Stimulated activated CD4-positive, alpha-beta T cell treated with anti-CD3 and anti-CD28 coated beads, Interleukin-12 subunit alpha, Interleukin-12 subunit beta, amount 100 ng/mL, for 48 hours (primary cell): ENCODE measurements at places on chromosomes 4 and X.

DNA sequence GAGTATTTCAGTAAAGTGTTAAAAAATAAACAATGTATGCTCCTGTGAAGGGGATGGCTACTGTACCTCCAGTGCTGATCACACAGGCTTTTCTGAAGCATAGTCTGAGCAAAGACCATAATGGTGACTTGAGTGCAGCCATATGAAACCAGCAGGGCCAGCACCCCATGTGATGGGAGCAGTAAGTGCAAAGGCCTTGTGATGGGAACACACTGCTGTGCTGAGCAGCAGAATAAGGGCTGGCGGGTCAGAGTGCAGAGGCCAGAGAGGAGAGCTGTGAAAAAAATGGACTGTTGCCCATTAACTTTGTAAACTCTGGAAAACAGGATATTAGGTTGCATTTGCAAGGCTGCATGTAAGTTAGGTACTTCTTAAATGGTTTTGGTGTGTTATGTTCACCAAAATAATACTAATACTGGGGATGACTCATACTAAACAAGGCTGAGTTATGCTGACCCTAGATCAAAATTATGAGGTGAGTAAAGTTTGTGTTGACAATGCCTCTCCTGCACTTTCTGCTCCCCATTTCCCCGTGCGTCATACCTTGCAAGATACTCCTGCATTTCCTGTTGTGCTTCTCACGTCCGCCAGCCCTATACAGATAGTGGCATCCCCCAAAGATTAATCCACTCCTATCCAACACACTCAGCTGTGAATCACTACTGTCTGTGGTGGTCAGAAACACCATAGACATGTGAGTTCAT is 67.0 kb upstream of the FAM9A start:
- no peak for DNase-seq

GRCh38 chr4:62881210-62881609 is 1528.0 kb downstream of the TECRL start:
- no peak for DNase-seq

DNA sequence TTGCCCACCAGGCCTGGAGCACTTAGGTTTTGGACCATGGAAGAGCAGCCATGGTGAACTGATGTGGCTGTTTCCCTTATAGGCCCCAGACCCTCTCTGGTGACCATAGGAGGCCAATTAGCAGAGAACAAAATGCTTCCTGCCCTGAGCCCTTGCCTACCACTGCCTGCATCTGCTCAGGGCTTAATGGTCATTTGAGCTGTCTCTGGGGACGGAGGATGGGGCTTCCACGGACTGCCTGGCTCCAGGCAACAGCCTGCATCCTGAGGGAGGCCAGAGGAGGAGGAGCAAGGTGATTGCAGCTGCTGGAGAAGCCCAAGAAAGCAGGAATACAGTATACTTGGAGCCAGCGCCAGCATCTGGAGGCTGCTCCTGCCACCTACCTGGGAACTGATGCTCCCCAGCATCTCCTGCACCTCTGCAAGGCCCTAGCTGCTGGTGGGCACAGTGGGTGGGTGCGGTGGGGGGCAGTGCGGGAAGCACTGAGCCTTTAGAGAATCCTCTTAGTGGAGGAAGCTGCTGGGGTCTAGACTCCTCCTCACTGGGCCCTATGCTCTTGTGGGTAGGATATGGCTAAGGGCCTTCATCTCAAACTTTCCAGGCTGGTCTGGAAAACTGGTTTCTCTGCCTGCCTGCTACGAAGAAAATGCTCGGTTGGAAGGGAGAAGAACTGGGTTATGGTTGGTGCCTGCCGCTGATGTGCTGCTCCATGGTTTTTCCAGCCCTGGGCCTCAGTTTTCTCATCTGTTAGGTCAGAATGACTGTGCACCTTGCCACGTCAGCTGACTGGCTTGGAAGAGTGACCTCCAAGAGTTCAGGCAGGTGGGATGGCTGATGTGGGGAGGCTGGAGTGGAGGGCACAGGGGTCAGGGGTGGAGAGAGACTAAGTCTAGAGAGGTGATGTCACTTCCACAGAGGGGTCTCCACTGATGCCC is 158.8 kb upstream of the PJA1 start:
- DNase-seq = no peak

DNA sequence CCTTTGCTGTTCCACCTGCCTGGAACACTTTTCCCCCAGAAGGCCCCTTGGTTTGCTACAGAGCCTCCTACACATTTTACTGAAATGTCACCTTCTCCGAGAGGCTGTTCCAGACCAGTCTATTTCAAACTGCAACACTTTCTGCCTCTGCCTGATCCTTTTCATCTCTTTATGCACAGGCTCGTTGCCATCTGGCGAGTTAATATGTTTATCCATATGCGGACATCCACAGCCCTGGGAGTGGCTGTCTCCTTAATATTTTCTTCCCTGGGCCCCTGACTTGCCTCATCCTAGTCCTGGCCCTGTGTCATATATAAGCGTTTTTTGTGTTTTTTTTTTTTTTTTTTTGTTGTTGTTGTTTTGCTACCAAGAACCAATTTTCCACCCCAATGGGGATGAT is 65.2 kb upstream of the PHKA2 start:
- DNase-seq = no peak

- no peak for DNase-seq
Measured at GRCh38 chr4:173214231-173214630, 45.6 kb downstream of the GALNT7 start.

DNA sequence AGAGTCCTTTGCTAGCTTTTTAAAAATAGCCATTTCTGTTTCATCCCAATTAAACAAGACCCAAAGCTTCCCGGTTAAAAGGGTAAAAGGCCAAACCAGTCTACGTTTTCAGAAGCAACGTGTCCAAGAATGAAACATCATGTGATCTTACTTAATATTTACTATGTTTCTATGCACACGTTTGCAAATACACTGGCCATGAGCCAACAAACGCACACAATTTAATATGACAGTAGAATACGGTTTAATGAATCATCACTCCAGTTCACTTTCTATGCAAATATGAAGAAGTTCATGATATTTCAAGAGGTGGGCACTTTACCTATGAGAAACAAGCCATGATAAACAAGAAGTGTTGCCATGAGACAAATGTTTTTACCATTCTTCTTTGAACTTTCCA is 4.3 kb downstream of the NR0B1 start:
- DNase-seq = no peak

DNA sequence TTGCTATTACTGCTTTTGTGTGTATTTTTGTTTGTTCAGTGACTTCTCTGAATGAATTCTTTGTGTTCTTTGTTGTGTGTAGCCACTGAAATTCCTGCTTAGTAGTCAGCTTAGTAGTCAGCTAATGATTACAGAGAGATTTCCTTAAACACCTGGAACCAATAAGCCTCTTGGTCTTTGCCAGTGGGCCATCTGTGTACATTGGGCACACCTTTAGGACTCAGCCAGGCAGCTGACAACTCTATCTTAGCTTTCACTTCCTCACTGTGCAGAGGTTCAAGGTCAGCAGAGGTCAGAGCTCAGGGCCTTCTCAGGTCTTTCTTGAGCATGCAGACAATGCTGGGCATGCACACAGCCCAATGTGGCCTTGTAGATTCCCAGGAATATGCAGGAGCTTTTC is 59.3 kb downstream of the RWDD4 start:
- no peak for DNase-seq

DNA sequence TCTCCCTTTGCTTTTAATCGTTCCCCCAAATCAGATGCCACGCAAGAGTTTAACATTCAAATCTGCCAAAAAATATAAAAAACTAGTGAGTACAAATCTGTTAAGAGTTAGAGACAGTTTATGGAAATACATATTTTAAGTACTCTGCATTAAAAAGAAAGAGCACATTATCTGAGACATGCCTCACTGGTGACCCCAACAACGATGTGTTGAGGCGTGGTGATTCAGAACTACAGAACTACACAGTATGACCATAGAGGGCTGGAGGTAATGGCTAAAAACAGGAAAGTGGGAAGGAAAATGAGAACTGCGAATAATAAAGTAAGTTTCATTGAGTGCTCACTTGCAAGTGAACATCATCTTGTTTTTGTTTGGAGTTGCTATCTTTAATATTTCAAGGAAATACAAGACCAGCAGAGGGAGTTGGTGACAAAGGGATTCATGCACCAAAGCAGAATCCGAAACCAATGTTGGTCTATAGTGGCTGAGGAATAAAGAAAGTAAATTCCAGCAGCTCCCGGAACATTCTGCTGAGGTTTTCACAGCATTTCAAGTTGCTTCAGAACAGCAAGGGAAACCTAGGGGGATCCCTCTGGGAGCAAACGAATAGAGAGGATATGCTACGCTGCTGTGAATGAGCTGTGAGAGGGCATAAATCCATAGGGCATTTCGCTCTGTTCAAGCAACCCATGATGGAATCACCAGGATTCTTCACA is 92.2 kb downstream of the DCHS2 start:
- DNase-seq = no peak

DNA sequence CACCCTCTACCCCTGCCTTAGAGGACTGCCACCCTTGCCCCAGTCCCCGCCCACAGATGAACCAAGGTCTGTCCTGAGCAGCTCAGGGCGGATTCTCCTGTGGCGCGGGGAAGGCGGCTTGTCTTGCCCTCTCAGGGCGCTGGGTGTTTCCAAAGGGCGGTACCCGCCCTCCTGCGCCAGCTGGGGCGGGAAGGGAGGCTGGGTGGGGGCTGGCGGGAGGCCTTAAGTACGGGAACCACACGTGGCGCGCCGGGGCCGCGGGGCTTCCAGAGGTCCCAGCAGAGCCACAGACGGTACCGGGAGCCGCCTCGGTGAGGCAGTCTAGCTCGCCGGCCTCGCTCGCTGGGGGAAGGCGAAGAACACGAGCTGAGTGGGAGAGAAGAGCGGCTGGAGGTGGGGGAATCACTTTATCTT is 361.1 kb downstream of the MID1IP1 start:
- DNase-seq = peak; percentile 29

DNA sequence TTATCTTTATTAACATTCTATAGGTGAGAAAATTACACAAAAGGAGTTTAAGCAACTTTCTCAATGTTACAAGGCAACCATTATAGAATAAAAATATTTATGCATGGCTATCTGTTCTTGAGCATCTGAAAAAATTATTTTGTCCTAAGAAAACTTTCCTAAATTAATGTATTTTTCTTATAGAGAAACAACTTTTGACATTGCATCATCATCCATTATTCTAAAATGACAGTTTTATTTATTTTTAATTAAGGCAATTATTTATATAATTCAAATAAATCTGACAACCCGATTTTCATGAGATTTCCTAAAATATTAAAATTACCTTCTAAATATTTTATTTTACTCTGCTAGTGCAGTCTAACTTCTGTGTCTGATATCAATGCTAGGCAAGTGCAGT is 4.8 kb downstream of the BTC start:
- no peak for DNase-seq

DNA sequence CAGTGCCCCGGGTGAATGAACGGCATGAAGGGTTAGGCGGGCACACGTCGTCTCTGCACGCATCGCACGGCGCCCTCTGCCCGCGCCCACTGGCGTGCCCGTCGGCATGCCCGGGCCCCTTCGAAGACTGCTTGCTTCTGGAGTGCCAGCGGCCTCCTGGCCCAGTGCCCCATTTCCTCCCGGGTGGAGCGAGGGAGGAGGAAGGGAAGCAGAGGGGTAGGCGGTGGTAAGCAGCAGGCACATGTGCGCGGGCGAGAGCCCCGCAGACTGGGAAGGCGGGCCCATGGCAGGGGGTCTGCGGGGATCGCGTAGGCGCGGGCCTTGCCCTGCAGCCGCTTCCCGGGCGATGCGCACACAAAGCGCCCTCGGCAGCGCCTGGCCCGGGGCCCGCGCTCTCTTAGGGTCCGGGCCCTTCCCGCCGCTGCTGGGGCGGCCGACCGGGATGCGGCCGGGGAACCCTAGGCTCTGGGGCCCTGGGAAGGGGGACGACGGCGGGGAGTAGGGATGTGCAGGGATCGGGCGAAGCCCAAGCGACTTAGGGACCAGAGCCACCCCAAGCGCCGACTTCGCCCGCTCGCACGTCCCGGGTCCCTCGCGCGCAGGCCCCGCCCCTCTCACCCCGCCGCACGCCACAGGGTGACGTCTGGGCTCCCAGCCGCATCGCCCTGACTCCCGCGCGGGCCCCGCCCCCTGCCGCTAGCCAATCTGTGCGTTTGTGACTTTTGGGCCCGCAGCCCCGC is 866 bp upstream of the EMD start:
- DNase-seq = no peak

- DNase-seq = no peak
Measured at GRCh38 chr4:88751258-88752075, 53.8 kb upstream of the NAP1L5 start.

- DNase-seq = no peak
Measured at GRCh38 chrX:2463973-2464676, 36.7 kb downstream of the DHRSX start.

DNA sequence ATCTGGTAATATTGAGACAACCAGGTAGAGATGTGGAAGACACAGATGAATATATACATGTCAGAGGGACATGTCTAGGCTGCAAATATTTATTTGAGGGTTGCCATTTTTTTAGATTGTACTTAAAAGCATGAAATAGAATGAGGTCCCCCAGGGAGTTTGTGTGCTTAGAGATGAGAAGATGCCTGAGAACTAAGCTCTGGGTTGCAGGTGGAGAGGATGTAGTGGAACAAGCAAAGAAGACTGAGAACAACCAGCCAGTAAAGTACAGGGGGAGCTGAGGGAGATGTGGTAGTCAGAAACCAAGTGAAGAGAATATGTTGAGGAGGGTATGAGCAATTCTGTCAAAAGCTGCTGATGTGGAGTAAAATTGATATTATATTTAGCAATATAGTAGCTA is 95.6 kb upstream of the UNC5C start:
- no peak for DNase-seq

- DNase-seq = no peak
Measured at GRCh38 chr4:71333368-71333767, 5.5 kb upstream of the SLC4A4 start.

- DNase-seq = no peak
Measured at GRCh38 chr4:114273238-114273637, 293.8 kb upstream of the ARSJ start.

- DNase-seq = no peak
Measured at GRCh38 chr4:128292349-128292748, 4.7 kb upstream of the PGRMC2 start.

GRCh38 chr4:83150653-83151330 is 36.3 kb upstream of the PLAC8 start:
- no peak for DNase-seq

DNA sequence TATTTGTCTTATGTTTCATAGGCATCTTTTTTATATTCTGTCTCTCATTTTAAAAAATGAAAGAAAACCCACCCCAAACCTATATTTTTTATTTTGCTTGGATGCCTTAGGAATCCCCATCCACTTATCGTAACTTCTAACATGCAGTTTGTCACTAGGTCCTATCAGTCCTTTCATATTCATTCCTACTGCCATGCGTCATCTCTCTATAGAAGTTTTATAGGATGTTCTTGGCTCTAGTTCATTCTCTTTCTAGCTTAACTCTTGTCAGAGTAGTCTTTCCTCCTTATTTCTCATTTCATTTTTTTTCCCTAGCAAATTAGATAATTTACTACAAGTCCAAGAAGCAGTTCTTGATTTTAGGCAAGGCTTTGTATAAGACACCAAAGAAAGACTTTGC is 92.7 kb downstream of the LARP1B start:
- DNase-seq = no peak
